ENCODE measurements at places on chromosomes 7 and 10.

GRCh38 chr7:74280985-74281384 is 8.2 kb upstream of the CLIP2 start:
- no peak for DNase-seq

- DNase-seq = no peak
Observed at GRCh38 chr7:50684713-50685075, 98.0 kb downstream of the GRB10 start.

DNA sequence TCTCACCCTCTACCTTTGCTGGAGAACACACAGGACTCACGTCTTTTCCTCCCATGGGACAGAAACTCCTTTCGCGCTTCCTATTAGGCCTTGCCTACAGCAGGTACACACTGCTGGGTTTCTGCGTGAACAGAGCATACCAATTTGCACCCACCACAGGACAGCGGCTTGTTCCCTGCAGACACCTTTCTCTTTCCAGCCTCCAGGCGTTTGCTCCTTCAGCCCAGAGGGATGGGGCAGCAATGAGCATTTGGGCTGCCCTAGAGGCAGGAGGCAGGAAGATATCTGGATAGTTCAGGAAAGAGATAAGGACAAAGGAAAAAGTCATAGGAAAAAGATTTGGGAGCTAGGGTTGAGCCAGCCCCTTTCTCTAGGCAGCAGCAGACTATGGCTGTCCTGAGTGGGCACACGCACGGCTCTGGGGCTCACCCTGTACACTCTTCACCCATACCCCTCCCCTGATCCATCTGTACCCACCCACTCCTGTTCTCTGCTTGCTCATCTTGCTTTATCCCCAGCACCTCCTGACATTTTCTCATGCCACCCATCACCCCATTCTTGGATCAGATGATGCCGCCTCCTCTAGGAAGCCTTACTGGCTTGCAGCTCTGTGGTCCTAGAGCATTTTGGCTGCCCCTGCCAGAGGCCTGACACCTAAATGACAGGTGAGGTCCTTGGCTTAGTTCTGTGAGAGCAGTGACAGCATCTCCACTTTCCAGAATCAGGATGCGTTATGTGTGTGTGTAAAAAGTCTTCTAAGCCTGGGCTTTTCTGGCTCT is 40.7 kb upstream of the SPDYE3 start:
- no peak for DNase-seq

DNA sequence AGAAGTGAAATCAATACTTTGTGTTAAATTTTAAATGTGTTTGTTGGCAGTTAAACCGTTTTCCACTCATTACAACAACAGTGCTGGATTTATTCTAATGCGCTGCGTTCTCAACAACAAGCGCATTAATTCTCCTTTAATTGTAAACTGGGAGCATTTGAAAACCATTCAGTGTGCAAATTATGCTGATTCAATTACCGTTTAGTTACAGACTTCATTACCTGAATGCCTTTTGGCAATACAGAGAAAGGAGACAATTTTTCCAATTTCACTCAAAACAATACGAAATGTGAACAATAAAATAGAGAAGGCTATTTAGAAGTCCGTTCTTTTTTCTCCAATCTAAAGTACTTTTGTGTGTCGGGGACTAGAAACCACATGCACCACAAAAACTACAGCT is 4.2 kb downstream of the NXPH1 start:
- DNase-seq = no peak

DNA sequence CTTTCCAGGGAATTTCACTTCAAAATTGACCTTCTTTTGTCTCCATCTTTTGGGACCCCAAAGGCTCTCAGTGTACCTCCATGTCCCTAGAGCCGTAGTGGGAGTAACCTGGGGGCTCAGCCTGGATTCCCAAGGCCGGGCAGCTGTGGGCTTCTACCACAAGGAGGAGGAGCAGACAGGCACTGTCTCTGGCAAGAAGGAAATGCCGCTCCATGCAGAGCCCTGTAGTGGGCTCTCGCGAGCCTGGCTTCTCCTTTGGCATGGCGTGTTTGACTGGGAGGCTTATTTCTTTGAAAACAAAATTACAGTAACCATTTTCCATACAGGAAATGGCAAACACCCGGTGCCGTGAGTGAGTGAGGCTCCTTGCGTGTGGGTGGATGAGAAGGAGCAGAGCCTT is 76.8 kb upstream of the FAM180A start:
- DNase-seq = no peak

- DNase-seq = no peak
Observed at GRCh38 chr7:91295576-91295975, 31.3 kb downstream of the FZD1 start.

DNA sequence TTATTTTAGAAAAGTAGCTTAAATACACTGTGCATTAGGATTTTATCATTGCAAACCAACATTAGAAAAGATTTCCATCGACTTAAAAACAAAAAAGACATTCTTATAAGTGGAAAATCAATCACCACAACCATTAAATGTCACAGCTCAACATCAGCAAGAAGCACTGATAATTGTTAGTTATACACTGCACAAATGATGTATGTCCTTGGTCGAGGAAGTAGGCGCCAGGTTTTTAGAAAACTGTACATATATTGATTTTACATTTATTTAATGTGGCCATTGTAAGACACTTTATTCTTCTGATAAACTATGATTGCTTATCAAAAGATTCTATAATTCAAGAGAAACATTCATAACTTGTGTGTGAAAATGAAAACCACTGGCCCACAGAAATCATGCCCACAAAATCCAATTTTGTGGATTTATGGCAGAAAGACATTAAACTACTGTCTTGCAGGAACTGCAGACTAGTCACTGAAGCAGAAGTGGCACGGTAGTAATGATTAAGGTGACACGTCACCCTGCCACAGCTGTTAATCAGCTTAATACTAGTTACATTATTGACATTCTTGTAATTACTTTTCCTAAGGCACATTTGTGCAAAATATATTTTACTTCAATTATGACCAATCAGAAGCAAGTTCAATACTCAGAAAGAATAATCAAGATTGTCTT is 79.4 kb downstream of the VPS41 start:
- DNase-seq = no peak
